ENCODE measurements at places on chromosomes 2 and 18. TPM values are rescaled to one million over a fixed set of nuclear protein-coding genes. Genes with fewer than 3 reads are reported as not detected.

- H3K36me3 ChIP-seq = no peaks in the 10 kb centered on the region
- no peak for DNase-seq
- H3K4me3 ChIP-seq = no peak overlapping the region
- H3K4me1 ChIP-seq = no peaks in the 10 kb centered on the region
- peaks cover 46% of the 10 kb centered on the region for H3K27me3 ChIP-seq
Measured at GRCh38 chr2:25176541-25177181, 8.3 kb upstream of the POMC start.

GRCh38 chr18:74395648-74396154 is 61.4 kb downstream of the DIPK1C start:
- no peaks in the 10 kb centered on the region for H3K36me3 ChIP-seq
- peaks cover 27% of the 10 kb centered on the region for H3K27me3 ChIP-seq
- no peak overlapping the region for H3K4me3 ChIP-seq
- no peak overlapping the region for H3K27ac ChIP-seq
- no peak for DNase-seq

DNA sequence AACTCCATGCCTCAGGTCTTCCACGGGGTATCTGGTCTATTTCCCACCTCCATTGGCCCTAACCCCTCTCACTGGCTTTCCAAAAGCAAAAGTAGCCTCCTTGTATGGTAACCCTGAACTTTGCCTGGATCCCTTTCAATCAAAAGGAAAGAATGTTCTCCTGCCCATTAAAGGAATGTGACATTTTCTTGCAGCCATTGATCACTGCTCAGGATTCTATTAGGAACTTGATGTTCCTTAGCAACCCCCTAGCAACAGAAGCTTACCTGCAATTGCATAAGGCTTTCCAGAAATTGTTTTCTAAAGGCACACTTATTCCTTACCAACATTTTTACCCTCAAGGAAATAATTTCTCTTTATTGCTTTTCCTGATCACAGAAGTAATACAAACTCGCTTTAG is 91.4 kb upstream of the AGAP1 start:
- no peak overlapping the region for H3K4me3 ChIP-seq
- no peaks in the 10 kb centered on the region for H3K4me1 ChIP-seq
- peaks cover 22% of the 10 kb centered on the region for H3K27me3 ChIP-seq
- H3K36me3 ChIP-seq = no peaks in the 10 kb centered on the region
- no peak overlapping the region for H3K27ac ChIP-seq

DNA sequence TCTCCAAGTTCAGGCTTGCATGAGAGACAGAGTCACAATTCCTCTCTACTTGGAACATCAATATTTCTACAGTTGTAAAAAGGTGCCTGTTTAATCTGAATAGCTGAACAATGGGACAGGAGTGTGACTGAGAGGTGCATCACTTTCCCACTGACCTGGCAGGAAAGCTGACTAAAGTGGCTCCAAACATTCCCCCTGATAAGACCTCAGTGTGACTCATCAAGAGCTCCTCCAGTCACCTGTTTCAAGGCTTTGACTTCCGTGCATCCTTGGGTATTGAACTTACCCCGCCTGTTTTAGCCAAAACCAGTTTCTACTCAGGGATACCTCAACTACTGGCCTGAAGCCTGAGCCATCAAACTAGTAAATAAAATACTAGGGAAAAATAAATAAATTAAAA is 453.9 kb upstream of the DDX18 start:
- no peaks in the 10 kb centered on the region for H3K4me1 ChIP-seq
- no peak overlapping the region for H3K27ac ChIP-seq
- H3K36me3 ChIP-seq = no peaks in the 10 kb centered on the region
- H3K4me3 ChIP-seq = no peak overlapping the region

- H3K36me3 ChIP-seq = no peaks in the 10 kb centered on the region
- no peak overlapping the region for H3K4me3 ChIP-seq
- no peaks in the 10 kb centered on the region for H3K27me3 ChIP-seq
- DNase-seq = peak; percentile 58
- peaks cover 5% of the 10 kb centered on the region for H3K4me1 ChIP-seq
- H3K27ac ChIP-seq = no peak overlapping the region
Measured at GRCh38 chr18:9629709-9630108, 15.3 kb upstream of the PPP4R1 start.

DNA sequence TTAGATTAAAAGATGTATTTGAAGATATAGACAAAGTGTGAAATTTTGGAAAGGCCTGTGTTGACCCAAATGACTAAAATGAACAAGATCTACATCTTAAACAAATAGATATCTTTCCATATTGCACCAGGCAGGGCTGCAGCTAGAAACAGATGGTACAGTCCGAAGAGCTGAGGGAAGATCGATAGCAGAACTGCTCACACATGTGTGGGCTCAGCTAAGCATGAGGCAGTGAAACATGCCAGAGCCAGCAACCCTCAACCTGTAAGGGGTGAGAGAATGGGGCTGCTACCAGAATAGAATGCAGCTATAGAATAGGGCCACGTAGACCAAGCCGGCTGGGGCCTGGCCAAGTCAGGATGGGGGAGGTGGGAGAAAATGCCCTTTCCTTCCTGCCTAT is 87.8 kb downstream of the SLC5A7 start:
- H3K4me1 ChIP-seq = no peaks in the 10 kb centered on the region
- no peak overlapping the region for H3K27ac ChIP-seq
- no peak overlapping the region for H3K4me3 ChIP-seq

GRCh38 chr2:44937688-44938240 is 3.7 kb upstream of the SIX3 start:
- DNase-seq = no peak
- no peak overlapping the region for H3K4me3 ChIP-seq
- H3K27me3 ChIP-seq = peaks cover 96% of the 10 kb centered on the region

GRCh38 chr2:227717687-227718567 is at the start of gene SLC19A3:
TSS of gene SLC19A3 (minus strand) at chr2:227718028. CDS start at chr2:227702318, 15,710 bp downstream.
- H3K27ac ChIP-seq = no peak within 1 kb of the TSS
- peaks cover 2% of the 10 kb centered on the region for H3K27me3 ChIP-seq
- peak within 1 kb of the TSS; percentile 45 for H3K4me3 ChIP-seq
- H3K4me1 ChIP-seq = no peaks in the 10 kb centered on the region

DNA sequence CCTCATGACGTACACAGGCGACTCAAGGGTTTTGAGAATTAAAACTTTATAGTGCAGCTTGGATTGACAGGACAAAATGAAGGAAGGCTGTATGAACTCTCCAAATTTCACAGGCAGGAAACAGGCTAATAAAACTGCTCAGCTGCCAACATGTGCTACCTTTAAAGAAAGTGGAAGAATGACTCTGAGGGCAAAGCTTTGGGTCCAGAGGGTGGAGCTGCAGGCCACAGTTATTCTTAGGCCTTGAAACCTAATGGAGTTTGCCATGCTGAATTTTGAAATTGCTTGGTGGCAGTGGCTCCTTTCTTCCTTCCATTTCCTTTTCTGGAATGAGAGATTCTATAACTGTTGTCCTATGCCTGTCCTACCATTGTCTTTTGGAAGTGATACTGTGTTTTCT is 34.8 kb downstream of the HAT1 start:
- H3K36me3 ChIP-seq = peaks cover 6% of the 10 kb centered on the region
- no peaks in the 10 kb centered on the region for H3K27me3 ChIP-seq
- no peak overlapping the region for H3K27ac ChIP-seq

DNA sequence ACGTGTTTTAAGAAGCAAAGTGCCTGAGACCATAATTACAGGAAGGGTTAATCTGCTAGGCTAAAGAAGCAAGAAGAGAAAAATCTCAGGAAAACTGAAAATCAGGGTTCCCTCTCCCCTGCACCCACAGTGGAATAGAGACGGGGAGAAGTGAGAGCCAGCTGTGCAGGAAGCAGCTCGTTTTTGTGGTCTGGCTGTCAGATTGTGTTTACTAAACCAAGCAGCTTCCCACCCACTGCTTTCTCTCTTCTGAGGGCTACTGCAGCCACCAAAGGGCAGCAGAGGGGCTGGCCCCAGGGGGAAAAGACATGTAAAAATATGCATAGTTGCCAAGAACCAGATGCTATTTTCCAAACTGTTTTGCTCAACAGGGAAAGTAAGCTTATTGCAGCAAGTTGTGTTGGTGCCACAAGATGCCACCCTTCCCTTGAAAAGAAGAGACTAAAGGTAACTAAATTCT is 72.6 kb upstream of the THUMPD2 start:
- no peak overlapping the region for H3K4me3 ChIP-seq
- peak; percentile 63 for DNase-seq
- peaks cover 3% of the 10 kb centered on the region for H3K4me1 ChIP-seq
- no peak overlapping the region for H3K27ac ChIP-seq
- peaks cover 2% of the 10 kb centered on the region for H3K27me3 ChIP-seq

DNA sequence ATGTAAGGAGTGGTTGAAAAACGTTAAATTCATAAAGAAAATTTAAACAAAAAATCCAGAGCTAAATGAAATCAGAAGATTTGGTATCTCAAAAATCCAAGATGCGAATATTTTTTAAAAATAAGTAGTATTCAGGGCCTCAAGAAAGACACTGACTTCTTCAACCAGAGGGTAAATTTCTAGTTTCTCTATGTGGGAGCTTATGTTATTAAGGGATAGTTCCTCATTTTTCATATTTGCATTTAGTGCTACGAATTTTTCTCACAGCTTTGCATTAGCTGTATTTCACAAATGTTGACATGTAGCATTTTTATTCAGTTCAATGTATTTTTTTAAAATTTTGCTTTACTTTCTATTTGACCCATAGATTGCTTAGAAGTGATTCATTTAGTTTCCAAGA is 454.7 kb downstream of the CBLN2 start:
- no peaks in the 10 kb centered on the region for H3K4me1 ChIP-seq
- no peak for DNase-seq
- no peaks in the 10 kb centered on the region for H3K27me3 ChIP-seq
- H3K4me3 ChIP-seq = no peak overlapping the region
- H3K36me3 ChIP-seq = no peaks in the 10 kb centered on the region

DNA sequence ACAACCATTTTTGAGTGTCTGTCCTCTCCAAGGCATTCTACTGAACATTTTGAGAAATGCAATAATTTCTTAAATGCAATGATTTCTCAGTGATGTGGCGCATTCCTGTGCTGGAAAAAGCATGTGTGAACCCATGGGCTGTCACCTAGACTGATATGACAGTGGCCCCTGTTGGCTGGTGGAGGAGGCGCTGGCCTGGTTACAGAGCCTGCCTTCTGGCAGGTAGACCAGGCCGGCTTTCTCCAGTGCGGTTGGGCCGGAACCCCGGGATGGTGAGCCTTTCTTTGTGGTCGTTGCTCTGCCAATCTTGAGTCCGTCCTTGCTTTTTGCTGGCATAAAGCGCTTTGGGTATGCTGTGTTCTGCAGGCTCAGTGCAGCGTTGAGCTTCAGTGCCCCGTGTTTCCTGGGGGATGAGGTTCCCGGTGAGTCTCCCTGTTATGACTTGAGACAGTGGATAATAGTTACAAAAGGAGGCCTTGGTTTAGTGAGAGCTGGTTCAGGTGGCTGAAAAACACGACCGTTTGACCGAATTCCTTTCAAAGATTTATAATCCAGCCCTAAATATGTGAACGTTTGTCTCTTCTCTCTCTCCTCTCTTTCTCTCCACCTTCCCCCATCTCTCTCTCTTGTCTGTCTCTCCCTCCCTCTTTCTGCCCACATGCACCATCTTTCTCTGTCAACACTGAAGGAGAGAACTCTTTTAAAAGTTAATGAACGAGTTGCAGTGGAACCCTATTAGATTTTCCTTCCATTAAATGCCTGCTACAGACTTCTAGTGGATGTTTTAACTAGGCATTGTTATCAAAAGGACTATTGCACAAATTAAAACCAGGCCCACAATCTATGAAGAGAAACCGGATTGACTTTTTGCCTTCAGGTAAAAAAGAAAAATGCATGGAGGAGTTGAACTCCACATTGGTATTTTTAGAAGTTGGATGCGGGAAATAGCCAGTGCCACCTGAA is 34.0 kb downstream of the TSHZ1 start:
- H3K4me1 ChIP-seq = peaks cover 15% of the 10 kb centered on the region
- H3K27ac ChIP-seq = no peak overlapping the region
- no peak overlapping the region for H3K4me3 ChIP-seq
- no peaks in the 10 kb centered on the region for H3K27me3 ChIP-seq

GRCh38 chr2:226904592-226904991 is 68.7 kb downstream of the RHBDD1 start:
- H3K36me3 ChIP-seq = peaks cover 1% of the 10 kb centered on the region
- H3K4me1 ChIP-seq = peaks cover 21% of the 10 kb centered on the region
- H3K27me3 ChIP-seq = no peaks in the 10 kb centered on the region
- H3K4me3 ChIP-seq = no peak overlapping the region
- no peak for DNase-seq
- no peak overlapping the region for H3K27ac ChIP-seq

GRCh38 chr18:57023275-57023882 is 123.5 kb upstream of the BOD1L2 start:
- H3K4me1 ChIP-seq = no peaks in the 10 kb centered on the region
- no peak for DNase-seq
- H3K27me3 ChIP-seq = no peaks in the 10 kb centered on the region

GRCh38 chr2:214130114-214130513 is 280.7 kb upstream of the VWC2L start:
- H3K4me1 ChIP-seq = peaks cover 1% of the 10 kb centered on the region
- no peaks in the 10 kb centered on the region for H3K27me3 ChIP-seq
- no peak for DNase-seq
- no peak overlapping the region for H3K27ac ChIP-seq

GRCh38 chr2:9765611-9766531 is 77.4 kb upstream of the TAF1B start:
- no peak overlapping the region for H3K4me3 ChIP-seq
- no peaks in the 10 kb centered on the region for H3K36me3 ChIP-seq

DNA sequence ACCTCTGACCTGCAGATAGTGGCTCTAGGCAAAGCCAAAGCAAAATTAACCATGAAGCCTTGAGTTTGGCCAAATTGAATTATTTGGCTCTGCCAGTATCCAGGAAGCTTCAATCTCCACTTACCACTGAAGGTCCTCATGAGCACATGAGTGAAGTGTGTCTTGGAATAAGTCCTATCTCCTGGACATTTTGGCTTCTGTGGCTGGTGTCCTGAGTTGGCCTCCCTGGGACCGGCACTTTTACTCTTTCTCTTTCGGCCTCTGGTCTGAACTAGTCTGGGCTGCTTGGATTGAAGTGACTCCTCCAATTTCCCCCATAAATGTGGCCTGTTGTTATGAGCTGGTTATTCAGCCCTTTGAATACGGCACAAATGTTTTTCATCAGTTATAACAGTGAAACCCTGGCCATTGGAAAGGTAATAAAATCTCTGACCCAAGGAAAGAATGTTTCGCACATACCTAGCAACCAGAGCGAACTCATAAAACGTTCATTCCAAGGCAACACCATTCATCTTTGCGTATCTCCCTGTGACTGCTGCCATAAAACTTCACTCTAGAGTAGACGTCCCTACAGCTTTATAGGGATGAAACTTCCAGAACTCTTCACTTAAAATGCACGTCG is 216.4 kb downstream of the LPIN1 start:
- no peaks in the 10 kb centered on the region for H3K36me3 ChIP-seq
- peaks cover 2% of the 10 kb centered on the region for H3K27me3 ChIP-seq
- H3K4me3 ChIP-seq = no peak overlapping the region
- no peak for DNase-seq
- no peak overlapping the region for H3K27ac ChIP-seq
- no peaks in the 10 kb centered on the region for H3K4me1 ChIP-seq

DNA sequence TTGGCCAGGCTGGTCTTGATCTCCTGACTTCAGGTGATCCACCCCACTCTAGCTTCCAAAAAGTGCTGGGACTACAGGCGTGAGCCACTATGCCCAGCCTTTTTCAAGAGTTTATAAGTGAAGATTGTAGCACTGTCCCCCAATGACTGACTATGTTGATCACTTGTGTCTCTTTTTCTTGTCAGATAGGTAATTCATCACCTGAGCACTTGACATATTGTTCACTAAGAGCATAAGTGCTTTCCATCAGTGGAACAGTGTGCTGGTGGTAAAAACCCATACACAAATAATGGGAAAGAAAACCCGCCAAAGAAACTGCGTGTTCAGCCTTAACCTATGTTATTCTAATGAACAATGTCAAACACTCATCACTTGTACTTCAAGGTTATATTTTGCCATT is 414.4 kb upstream of the CDH7 start:
- no peaks in the 10 kb centered on the region for H3K4me1 ChIP-seq
- H3K36me3 ChIP-seq = no peaks in the 10 kb centered on the region
- H3K4me3 ChIP-seq = no peak overlapping the region
- no peak overlapping the region for H3K27ac ChIP-seq
- DNase-seq = no peak

The SEPTIN10 gene
- 83.9 TPM for total RNA-seq

The NETO1 gene
- 0.36 TPM for total RNA-seq

The PID1 gene
- total RNA-seq = 0.83 TPM

The RAX gene
- total RNA-seq = not detected

The ABCG8 gene
- total RNA-seq = not detected

Measured in IMR-90 (cell line).